Muscle of back (tissue), 13 donors: ENCODE measurements at places on chromosomes 6 and 20. TPM values are rescaled to one million over a fixed set of nuclear protein-coding genes. Genes with fewer than 3 reads are reported as not detected.

GRCh38 chr6:84081222-84081621 is 47.6 kb downstream of the MRAP2 start:
- DNase-seq: no peak

DNA sequence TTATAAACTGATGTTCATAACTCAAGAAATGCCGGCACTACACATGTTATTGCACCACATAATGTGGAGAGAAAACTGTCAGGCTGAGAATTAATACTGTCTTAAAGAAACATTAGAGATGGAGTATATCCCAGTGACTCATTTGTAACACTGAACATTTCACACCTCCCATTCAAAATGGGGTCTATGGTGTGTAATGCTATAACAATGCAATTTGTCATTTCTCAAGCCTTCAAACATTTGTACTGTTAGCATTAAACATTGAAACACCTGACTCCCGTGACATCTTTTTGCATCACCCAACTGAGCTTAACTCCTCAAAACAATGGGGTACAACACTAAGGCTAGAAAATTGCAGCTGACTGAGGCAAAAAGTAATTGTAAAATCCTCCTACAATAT is 151.7 kb downstream of the DST start:
- no peak for DNase-seq

MKKS gene
- polyA plus RNA-seq: 20.7 TPM

DNA sequence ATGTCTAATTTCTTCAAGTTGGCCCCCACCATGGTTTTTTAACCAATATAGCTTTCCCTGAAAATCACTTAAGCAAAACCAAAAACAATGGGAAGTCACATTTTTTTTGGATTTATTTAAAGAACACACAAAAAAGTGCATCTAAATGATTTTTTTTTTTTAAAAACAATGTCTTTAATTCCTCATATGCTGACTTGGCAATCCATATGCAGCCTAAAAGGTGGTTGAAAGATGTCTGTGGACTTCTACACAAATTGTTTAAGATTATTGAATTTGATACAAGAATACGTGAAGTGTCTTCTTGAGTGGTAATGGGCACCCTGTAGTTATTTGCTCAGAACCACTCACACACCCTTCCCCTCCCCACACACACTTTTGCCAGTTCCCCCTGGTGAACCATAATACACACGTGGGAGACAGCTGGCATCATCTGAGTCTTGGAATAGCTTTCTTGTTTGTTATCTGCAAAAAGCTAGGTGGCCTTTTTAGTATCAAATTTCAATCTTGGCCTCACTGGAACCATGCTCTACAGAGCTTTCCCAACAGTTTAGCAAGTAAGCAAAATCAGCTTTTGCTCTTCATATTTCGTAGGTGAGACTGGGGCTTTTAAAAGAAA is 60.9 kb upstream of the TULP1 start:
- no peak for DNase-seq

GRCh38 chr6:158410784-158411183 is 98.5 kb downstream of the TULP4 start:
- no peak for DNase-seq

CNKSR3 gene
- 18.9 TPM for polyA plus RNA-seq

GRCh38 chr6:105151644-105152043 is 28.2 kb downstream of the POPDC3 start:
- DNase-seq: no peak

ENPP4 gene
- polyA plus RNA-seq: 31.7 TPM

TPX2 gene
- 46.9 TPM for polyA plus RNA-seq

DNA sequence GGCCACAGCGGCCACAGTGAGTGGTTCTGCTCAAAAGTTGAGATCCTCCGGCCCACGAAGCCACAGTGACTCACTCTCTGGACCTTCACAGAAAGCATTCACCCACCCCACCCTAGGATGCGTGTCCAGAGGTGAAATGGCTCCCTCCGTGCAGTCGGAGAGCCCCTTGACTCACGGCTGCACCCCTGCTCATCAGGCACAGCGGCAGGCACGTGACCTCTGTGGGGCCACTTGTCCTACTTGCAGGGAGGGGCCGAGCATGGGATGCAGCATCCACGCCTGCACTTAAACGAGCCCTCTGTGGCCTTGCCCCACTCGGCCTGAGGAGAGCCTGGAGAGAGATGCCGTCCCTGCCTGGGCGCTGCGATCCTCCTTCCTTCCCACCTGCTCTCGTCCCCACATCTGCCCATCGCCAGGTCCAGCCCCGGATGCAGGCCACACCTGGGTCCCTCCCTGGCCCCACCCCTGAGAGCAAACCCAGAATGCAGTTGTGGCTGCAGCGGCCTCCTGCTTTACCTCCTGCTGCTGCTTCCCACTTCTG is 28.7 kb downstream of the NTSR1 start:
- no peak for DNase-seq

GRCh38 chr20:25040438-25040831 is 17.5 kb downstream of the ACSS1 start:
- DNase-seq: no peak

TMEM200A gene
- polyA plus RNA-seq: 11.5 TPM

- DNase-seq: peak; percentile 31
These were observed 14.5 kb downstream of the TREM1 start for GRCh38 chr6:41271901-41272395.

DNA sequence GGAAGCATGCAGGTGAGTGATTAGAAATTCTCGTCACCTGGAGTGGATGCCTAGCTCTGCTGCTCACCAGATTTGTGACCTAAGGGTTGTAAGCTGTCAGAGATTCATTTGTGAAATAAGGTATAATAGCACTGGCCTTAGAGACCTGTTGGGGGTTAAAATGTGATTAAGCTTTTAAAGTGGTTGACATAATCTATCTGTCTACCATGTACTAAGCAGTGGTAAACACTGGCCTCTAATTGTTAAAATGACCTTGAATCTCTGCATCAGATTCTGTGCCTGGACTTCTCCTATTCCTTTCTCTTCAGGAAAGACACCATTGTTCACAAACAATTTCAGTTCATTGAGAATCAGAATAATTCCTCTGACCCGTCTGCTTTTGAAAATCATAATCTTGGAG is 536.2 kb downstream of the CBLN4 start:
- no peak for DNase-seq

GRCh38 chr20:24341781-24342180 is 127.6 kb upstream of the SYNDIG1 start:
- DNase-seq: no peak

CLVS2 gene
- polyA plus RNA-seq: 0.56 TPM

COL20A1 gene
- 4.3 TPM for polyA plus RNA-seq

ULBP1 gene
- 0.43 TPM for polyA plus RNA-seq

DNA sequence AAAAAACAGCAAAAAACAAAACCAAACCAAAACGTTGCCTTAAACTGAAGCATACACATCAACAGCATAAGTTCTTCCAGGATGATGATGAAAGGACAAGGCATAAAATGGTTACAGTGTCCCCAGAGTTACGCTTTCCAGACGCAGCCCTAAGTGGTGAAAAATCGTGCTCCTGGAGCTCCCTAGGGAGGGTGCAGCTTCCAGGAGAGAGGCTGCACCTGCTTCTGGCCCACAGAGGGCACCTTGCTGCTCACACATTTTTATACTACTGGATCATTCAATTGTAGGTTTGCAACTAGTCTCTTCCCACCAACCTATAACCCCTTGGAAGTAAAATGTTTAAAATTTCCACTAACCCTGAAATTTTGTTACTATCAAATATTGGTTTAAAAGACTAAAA is 115.0 kb downstream of the PRKN start:
- no peak for DNase-seq

DNA sequence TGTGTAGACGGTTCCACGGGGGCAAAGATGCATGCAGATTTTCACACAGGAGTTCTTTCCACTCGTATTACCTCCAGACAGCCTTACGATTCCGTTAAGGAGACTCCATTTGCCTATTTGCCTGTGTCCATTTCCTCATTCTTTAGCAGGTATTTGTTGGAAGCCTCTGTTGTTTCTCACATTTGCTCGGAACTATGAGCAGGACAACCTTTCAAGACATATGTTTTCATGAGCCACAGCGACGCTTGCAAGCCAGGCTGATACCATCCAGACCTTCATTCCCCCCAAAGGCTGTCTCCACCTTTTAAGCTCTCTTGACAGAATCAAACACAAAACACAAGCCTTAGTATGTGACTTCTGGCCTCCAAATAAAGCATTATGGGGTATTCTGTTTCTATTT is 57.6 kb upstream of the NEDD9 start:
- no peak for DNase-seq

BCLAF1 gene
- 124 TPM for polyA plus RNA-seq

GRCh38 chr20:58908221-58908620 is 55.7 kb downstream of the GNAS start:
- no peak for DNase-seq

DNA sequence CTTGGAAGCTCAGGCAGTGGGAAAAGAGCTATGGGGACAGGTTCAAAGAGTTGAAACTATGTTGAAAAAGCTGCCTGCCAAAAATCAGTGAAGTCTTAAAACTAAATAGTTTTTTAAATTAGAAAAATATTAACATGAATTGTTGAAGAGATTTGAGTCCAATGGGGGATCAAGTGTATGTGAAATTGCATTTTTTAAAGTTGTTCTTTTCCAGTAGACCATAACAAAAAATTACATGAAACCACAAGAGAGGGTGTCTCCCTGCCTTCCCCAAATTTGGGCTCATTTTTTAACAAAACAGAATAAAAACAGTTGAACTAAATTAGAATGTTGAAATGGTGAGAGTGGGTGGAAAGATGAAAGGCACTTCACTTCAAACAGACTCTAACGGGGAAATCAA is 31.5 kb upstream of the COL10A1 start:
- no peak for DNase-seq

- no peak for DNase-seq
These were observed 90.8 kb upstream of the OGFRL1 start for GRCh38 chr6:71197780-71198179.

- DNase-seq: peak; percentile 84
These were observed 46.6 kb downstream of the HDAC2 start for GRCh38 chr6:113924312-113924723.

RAB5IF gene
- 41.5 TPM for polyA plus RNA-seq
